ENCODE measurements at places on chromosomes 2 and 18.

DNA sequence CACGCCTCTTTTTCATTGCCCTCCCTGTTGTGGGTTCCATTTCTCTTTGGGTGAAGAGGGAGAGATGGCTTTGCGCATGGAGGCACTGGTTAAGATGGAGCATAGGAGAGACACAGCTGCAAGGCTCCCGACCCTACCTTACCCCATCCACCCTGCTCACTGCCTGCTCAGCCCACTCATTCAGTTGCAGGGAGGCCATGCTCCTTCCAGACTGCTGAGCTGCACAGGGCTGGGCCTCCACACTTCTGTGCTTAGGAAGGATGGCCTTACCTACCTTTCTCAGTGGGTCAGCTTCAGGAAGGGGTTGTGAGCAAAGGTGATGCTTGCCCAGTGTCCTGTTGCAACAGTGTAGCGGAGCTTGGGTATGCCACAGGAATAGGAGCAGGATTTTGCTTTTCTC lies 127.8 kb downstream of the CTIF start:
- DNase-seq: peak; percentile 17

DNA sequence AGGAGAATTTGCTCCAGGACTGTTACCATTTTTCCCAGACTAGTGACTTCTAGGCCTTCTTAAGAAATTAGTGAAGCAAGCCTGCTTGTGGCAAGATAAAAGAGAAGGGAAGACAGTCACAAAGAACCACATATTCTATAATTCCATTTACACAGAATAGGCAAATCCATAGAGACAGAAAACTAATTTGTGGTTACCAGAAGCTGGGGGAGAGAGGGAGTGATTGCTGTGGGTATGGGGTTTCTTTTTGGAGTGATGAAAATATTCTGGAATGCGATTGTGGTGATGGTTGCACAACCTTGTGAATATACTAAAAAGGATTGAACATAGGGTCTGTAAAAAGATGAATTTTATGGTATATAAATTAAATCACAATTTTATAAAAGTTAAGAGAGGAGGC lies 37.5 kb upstream of the SIX2 start:
- no peak for DNase-seq

GRCh38 chr2:241223211-241224017 lies 34.9 kb downstream of the ANO7 start:
- DNase-seq: no peak

GRCh38 chr2:204946892-204947291 lies 401.6 kb downstream of the PARD3B start:
- DNase-seq: no peak

DNA sequence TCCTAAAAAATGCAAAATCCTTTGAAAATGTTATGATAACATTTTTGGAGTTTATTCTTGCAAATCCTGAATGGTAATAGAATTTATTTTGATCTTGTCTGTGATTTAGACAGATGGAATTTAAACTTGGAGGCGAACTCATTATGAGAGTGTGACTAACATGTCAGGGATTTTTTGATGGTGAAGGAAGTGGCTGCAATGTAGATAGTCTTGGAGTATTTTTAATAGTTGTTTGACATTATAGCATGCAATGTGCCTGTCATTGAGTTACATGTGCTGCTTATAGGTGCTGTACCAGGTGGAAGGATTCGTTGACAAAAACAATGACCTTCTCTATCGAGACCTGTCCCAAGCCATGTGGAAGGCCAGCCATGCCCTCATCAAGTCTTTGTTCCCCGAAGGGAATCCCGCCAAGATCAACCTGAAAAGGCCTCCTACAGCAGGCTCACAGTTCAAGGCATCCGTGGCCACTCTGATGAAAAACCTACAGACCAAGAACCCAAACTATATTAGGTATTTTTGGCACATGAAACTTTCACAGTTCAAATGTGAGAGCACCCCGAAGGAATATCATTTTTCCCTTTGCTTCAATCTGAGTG lies 141.8 kb downstream of the MYO1B start:
- DNase-seq: no peak

GRCh38 chr2:54588244-54588899 lies 132.2 kb downstream of the SPTBN1 start:
- DNase-seq: no peak

- DNase-seq: peak; percentile 39
Observed at GRCh38 chr2:238106698-238107524, 6.8 kb downstream of the ESPNL start.

DNA sequence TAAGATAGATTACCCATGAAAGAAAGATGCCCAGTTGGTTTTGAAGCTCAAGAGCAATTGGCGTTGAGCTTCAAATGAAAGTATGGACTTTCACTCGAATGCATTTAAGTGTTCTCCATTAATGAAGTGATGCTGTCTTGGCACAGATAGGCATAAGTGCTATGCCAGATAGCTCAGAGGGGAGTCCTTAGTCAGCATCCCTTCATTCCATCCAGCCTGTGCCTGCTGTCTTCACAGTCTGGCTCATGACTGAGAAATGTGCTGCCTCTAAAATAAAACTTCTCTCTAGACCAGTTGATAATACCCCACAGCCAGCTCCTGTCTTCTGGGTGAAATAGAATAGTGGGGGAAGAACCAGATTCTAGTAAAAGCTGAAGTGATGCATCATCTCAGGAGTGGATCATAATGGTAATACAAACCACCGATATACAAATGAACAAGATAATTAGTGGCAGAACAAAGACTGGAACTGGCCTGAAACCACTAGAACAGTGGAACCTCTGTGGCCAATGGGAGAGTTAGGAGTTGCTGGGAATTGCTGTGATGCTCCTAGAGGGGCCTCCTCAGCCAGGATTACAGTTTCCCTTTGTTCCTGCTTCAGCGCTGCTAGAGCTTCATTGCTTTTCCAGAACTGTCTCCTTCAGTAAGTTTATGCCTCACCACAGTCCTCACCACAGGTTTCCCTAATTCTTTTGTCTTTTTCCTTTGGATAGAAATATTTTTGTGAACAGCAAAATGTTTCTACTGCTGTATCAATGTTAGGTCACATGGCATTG lies 359.3 kb downstream of the KIAA1328 start:
- no peak for DNase-seq

Data from right forelimb (tissue), 1 donor.